ENCODE measurements at places on chromosomes 1 and 21. TPM values are rescaled to one million over a fixed set of nuclear protein-coding genes. Genes with fewer than 3 reads are reported as not detected.

Gene KRTAP26-1
- total RNA-seq, result not detected

Gene ADAMTSL4
- total RNA-seq, result 77.7 TPM

GRCh38 chr21:42235593-42235992, 16.7 kb downstream of the ABCG1 start:
- no peak for DNase-seq

DNA sequence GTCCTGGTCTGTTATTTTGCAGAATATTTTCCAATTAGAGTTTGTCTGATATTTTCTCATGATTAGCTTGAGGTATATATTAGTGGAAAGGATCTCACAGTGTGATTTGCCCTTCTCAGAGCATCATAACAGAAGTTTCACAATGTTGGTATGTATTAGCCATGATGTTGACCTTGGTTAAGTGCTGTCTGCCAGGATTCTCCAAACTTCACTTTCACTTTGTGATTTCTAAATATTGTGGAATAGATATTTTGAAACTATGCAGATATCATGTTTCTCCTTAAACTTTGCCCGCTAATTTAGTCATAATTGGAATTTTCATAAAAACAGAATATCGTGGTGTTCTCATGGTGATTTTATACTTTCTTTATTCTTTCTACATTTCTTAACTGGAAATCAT, 98.0 kb upstream of the DEPDC1 start:
- DNase-seq, result no peak

GRCh38 chr1:24575905-24576587, 20.2 kb downstream of the NCMAP start:
- no peak for DNase-seq

- DNase-seq, result peak; percentile 25
Observed at GRCh38 chr1:1208713-1209433, 2.5 kb upstream of the TNFRSF18 start.

GRCh38 chr1:6183520-6183989, 3.4 kb upstream of the CHD5 start:
- no peak for DNase-seq

GRCh38 chr1:69511426-69512192, 56.1 kb upstream of the LRRC7 start:
- no peak for DNase-seq
